ENCODE measurements at places on chromosomes 6 and 20. TPM values are rescaled to one million over a fixed set of nuclear protein-coding genes. Genes with fewer than 3 reads are reported as not detected.

The NRSN1 gene
- 0.15 TPM for total RNA-seq

The PRRT1 gene
- total RNA-seq = not detected

The ESR1 gene
- total RNA-seq = under 0.01 TPM

DNA sequence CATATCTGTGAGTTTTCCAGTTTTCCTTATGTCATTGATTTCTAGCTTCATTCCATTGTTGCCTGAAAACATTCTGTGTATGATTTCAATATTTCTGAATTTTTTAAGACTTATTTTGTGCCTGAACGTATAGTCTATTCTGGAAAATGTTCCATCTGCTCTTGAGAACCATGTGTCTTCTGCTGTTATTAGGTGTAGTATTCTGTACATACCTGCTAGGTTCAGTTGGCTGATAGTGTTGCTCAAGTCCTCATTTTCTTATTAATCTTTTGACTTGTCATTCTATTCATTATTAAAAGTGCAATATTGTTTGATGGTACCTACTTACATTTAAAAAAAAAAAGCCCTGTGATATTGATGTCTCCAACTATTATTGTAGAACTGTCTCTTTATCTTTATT, 869.8 kb upstream of the MAN1A1 start:
- DNase-seq = no peak

GRCh38 chr6:150710236-150710635, 110.6 kb downstream of the PLEKHG1 start:
- DNase-seq = no peak

DNA sequence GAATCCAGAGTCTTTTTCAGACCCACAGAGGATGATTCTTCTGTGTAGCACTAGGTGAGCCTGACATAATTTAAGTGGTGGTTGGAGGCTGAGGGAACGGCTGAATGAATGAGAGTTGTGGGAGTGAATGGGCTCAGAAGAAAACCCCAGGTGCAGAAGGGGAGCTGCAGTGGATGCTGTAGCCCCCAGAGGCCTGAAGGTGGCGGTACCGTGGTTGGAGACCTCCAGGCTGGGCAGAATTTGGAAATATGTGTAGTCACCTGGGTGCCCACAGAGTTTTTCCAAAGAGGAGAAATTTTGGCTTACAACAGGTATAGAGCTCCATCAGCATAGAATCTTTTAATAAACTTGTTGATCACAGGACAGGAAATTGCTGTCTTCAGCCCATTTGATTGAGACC, 6.5 kb upstream of the RAET1G start:
- no peak for DNase-seq

DNA sequence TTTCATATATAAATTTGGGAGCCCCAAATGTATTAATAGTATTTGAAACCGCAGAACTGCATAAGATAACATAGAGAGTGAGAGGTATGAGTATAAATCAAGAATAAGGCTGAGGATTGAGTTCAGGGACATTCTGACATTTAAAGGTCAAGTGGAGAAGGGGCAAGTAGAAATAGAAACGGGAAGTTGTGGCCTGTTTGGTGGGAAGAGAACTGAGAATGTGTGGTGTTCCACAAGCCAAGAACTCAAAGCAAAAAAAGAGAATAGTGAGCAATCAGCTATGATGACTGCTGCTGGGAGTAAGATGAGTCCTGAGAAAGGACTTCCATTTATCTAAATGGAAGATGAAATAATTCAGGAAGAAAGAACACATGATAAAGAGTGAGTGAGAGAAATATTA, 418.4 kb downstream of the CD109 start:
- no peak for DNase-seq

GRCh38 chr6:126077810-126078776, 91.8 kb downstream of the TRMT11 start:
- no peak for DNase-seq

DNA sequence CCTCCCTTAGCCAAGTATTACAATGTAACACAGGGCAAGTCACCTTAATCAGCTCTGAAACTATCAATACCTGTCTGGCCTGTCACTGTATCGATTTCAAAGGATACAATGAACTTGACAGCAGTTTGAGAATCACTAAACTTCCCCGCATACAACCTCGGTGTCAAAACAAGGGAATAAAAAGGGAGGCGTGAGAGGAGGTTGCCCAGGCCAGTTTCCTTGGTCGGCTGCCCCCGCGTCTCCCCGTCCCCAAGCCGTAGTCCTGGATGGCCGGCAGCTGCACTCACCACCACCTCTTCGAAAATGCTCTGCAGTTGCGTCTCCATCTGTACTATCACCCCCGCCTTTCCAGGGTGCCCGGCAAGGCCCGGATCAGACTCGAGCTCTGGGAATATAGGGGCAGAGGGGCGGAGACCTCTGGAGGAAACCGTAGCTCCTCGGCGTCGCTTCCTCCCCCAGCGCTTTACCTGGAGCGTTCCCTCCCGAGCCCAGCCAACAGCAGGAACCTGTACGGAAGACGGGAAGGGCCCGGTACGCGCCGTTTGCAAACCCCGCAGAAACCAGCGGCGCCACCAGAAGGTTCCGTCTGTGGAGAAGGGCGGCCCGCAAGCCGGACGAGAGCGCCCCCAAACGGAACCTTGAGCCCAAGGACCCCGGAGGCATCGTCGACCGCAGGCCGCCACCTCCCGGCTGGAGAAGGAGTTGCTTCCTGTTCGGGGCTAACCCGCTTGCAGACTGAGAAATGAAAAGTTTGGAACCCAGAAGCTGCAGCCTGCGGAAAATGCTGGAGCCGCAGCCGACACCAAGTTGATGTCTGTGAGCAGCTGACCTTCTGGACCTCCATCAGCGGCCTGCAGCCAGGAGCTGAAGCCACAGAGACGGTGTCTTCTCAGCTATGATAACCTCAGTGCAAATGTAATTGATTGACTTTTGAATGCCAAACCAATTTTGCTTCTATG, at the start of gene MED23:
Gene MED23 (minus strand): TSS at position 519 of the 959 bp plus-strand sequence. CDS start 193 bp downstream, at position 326.
- DNase-seq = peak; percentile 80

- no peak for DNase-seq
Observed at GRCh38 chr20:20796766-20797440, 84.5 kb upstream of the RALGAPA2 start.

- no peak for DNase-seq
Observed at GRCh38 chr6:90187437-90188121, 109.1 kb downstream of the BACH2 start.

DNA sequence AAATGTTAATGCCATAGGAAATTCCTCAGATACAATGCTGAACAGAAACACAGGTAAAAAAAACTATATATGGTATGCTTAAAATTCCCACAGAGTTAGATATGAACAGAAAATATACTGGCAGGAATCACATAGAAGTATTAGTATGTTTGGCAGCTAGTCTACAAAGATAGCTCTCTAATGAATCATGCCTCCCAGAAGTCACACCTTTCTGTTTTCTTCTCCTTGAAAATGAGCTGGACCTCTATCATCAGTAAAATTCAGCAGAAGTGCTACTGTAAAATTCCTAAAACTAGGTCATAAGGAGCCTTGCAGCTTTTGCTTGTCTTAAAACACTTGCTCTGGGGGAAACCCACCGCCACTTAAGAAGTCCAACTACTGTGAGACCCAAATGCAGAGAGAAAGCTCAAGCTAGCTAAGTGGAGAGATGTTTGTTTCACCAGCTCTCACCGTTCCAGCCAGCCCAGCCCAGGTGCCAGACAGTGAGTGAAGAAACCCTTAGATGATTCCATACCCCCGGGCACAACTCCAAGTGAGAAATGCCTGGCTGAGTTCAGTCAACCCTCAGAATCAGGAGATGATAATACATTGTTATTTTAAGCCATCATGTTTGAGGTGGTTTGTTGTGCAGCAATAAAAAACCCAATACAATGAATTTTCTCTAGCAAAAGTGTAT, 43.0 kb downstream of the TSPYL4 start:
- DNase-seq = peak; percentile 81

GRCh38 chr6:2970753-2971419, 481 bp downstream of the SERPINB6 start:
- peak; percentile 38 for DNase-seq

DNA sequence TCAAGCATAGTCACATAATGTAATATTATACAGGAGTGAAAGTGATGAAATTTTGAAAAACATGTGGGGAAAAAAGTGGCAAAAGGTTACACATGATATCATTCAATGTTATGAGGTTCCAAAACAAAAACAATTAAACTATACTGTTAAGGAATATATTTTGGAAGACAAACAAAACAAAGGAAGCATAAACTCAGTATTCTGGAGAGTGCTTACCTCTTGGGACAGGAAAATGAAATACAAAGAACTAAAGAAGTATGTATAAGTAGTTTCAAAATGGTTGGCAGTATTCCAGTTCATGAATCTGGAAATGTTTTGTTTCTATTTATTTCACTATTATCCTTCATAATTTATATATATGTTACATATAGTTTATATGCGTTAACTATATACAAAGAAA, 213.5 kb downstream of the MOXD1 start:
- no peak for DNase-seq

DNA sequence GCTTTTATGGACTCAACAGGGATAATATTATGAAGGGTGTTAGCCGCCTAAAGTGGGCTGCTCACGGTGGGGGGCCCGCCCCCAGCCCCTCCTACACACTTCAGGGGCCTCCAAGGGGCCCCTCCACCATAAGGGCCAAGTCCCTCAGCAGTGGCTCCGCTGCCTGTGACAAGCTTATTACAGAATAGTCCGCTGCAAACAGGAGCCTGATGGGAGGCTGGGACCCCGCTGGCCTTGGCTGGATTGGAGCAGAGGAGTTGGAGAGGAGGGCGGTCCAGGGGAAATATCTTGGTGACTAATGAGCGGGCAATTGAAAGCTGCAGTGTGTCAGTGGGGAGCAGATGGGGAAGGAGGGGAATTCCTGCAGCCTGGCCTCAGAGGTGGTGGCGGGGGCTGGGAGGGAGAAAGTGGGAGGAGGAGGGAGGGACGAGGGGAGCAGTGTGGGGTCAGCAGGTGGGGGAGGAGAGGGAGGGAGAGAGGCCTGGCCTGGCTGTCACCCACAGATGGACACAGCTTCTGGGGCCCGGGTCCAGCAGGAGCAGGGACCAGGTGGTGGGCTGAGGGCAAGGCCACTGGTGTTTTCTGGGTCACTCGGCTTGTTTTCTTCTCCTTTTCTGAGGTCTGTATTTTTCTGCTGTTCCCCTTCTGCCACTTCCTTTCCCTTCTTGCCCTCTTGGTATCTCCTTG, 57.6 kb upstream of the FOXP4 start:
- peak; percentile 70 for DNase-seq

Measured in renal cortical epithelial cell (primary cell).